IPS DF 19.7 (cell line): ENCODE measurements at places on chromosomes 7 and 10.

- DNase-seq, result no peak
Measured at GRCh38 chr7:25168145-25168544, 43.1 kb upstream of the CYCS start.

GRCh38 chr10:122154545-122155366 is 116.3 kb upstream of the BTBD16 start:
- DNase-seq, result no peak

DNA sequence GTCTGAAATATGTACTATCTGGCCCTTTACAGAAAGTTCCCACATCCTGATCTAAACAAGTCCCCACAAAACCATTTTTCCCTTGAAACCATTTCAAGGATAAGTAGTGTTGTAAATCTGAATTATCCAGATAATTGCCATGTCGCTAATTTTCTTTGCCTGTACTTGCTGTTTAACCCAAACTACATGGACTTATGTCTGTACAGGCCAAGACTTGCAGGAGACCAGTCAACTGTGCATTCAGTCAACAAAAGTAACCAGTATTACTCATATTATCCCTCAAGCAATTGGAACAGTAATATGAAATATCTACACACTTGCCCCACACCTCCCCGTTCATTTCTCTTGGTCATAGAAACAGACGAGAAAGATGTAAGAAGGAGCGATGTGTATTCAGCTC is 347.8 kb upstream of the NFE2L3 start:
- DNase-seq, result no peak

- no peak for DNase-seq
Measured at GRCh38 chr7:90188281-90188680, 23.3 kb upstream of the STEAP2 start.

DNA sequence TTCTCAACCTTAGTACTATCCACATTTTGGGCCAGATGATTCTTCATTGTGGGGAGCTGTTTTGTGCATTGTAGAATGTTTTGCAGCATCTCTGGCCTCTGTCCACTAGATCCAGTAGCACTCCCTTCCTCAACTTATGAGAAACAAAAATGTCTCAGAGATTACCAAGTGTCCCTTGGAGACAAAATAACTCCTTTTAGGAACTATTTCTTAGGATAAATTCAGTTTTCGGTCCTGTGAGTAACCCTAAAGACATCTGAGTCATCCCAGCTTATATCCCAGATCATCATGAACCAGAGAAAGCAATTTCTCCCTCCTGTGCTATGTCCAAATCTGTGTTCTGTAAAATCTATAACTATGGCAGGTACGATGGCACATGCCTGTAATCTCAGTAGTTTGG is 266.6 kb upstream of the PHYHIPL start:
- no peak for DNase-seq

- no peak for DNase-seq
Measured at GRCh38 chr7:88670536-88670935, 89.0 kb upstream of the ZNF804B start.

- DNase-seq, result no peak
Measured at GRCh38 chr7:5580714-5581395, 157.2 kb upstream of the TNRC18 start.

GRCh38 chr7:18639711-18640110 is 144.2 kb downstream of the HDAC9 start:
- no peak for DNase-seq

GRCh38 chr10:50417486-50417885 is 166.2 kb upstream of the ASAH2 start:
- no peak for DNase-seq

- no peak for DNase-seq
Measured at GRCh38 chr10:85545874-85546273, 820.7 kb downstream of the GRID1 start.

- no peak for DNase-seq
Measured at GRCh38 chr7:80766724-80767123, 128.3 kb downstream of the CD36 start.

- no peak for DNase-seq
Measured at GRCh38 chr7:136348542-136349192, 371.5 kb upstream of the MTPN start.

GRCh38 chr7:41052201-41052600 is 650.7 kb downstream of the INHBA start:
- no peak for DNase-seq

- no peak for DNase-seq
Measured at GRCh38 chr7:11701829-11702560, 130.0 kb downstream of the THSD7A start.

DNA sequence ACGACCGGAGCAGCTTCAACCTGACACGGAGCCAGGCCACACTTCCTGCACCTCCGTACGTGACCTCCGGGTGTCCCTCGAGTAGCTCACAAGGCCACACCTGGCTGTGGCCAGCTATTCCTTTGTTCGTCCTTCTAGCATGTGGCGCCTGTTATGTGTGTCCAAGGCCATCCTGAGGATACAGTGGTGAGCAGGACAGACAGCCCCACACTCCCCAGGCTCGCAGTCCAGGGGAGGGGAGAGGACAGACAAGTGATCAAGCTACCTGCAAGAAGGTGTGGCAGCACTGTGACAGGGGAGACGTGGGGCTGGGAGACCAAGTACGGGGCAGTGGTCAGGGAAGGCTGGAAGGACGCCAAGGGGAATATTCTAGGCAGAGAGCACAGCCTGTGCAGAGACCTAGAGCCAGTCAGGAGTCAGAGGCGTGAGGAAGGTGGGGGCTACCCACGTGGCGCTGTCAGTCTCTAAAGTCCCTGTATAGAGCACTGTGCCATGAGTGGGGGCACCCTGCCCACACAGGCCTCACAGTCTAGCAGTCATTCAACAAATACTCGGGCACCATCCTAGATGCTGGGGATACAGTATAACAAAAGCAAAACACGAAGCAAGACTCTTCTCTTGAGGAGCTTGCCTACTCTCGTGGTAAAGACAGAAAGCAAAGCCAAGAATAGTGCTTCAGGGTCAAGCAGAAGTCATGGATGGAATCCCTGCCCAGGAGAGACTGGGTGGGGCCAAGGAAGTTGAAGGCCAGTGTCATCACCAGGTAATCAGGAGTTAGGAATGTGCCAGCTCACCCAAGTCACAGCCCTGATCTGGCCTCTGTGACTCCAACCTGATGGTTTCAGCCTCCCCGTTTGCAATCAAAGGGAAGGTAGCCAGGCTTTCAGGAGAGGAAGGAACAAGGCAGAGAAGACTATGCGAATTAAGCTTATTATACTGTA is 58.6 kb downstream of the PROSER2 start:
- peak; percentile 47 for DNase-seq

GRCh38 chr10:102196893-102197292 is 29.2 kb upstream of the ELOVL3 start:
- no peak for DNase-seq

DNA sequence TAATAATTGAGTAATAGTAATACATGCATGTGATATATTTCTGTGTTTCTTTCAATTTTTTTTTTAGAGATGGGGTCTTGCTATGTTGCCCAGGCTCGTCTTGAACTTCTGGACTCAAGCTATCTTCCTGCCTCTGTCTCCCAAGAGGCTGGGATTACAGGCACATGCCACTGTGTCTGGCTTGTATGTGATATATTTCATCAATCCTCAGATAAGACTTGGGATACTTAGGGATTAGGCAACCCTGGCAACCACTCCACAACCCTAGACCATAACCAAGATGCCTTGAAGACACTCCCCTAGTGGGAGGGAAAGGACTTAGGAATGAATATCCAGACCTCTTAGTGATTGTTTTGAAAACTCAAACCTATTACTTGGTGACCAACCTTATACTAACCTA is 154.8 kb downstream of the CCDC3 start:
- no peak for DNase-seq

- DNase-seq, result no peak
Measured at GRCh38 chr10:119655566-119656001, 4.4 kb downstream of the BAG3 start.

GRCh38 chr7:48049850-48050249 is 14.5 kb downstream of the C7orf57 start:
- no peak for DNase-seq

DNA sequence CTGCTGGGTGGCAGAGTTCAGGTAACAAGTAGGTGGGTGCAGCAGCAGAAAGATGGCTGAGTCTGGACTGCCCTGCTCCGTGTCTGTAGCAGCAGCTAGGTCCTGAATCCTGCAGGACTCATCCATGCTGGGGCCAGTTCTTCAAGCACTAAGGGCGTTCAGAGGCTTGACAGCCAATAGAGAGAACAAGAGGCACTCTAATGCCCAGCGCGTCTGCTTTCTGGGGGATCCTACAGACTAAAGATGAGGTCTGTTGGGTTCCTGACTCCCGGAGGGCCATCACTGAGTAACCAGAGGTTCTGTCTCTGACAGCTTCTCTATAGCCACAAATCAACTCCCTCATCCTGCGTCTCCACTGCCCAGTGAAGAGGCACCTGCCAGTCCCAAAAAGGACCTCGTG is 125.5 kb downstream of the PTPN20 start:
- no peak for DNase-seq

- no peak for DNase-seq
Measured at GRCh38 chr7:18468795-18469194, 26.8 kb upstream of the HDAC9 start.

GRCh38 chr10:34176351-34176750 is 638.7 kb downstream of the PARD3 start:
- DNase-seq, result no peak

- no peak for DNase-seq
Measured at GRCh38 chr7:26854876-26855855, 9.2 kb downstream of the SKAP2 start.

GRCh38 chr10:30747633-30748032 is 118.1 kb upstream of the LYZL2 start:
- DNase-seq, result no peak

DNA sequence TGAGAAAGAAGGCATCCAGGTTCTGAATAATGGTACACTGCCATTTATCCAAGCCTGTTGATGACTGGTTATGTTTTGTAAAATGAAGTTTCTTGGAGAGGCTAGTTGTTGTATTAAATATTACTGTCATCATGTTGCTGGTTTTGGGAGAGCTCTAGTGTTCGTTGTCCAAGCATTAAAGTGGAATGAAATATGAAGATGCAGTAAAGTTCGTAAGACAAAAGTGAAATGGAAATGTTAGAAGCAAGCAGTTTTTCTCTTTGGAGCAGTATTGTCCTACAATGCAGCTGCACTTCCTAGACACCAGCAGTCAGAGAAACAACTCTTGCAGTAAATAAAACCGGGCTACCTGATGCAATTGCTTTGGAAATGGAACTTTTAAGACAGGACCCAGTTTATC is 156.8 kb upstream of the FZD1 start:
- DNase-seq, result no peak

DNA sequence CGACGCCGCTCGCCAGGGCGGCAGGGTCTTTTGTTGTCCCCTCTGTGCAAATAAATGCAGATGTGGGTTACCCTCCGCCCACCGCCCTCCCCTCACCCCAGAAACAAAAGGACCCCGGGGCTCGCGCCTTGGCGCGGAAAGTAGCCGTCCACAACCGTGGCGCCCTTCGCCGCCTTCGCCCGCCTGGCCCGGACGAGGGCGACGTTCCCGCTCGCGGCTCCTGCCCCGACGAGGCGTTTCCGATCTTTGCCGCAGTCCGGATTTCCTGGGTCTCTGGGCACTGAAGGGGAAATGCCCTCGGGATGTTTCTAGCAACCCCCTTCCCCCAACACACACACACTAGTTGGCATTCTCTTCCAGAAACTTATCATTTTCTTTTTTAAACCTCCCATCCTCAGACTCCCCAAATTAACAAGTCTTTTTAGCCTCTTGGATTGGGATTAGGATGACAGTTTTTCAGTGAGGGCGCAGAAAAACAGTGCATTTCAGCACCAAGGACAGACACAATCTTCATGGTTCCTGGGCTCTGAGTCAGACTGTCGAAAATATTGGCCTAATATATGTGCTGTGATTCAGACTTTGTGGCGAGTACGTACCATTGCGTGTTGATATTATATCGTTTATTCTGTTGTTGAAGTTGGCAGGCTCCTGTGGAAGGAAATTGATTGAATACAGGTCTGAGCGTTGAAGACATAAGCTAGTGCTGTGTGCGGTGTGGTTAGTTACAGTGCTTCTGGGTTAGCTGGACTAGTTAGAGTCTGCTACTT is 771 bp downstream of the PHYHIPL start:
- no peak for DNase-seq

- no peak for DNase-seq
Measured at GRCh38 chr7:98278936-98279335, 2.5 kb upstream of the BRI3 start.

DNA sequence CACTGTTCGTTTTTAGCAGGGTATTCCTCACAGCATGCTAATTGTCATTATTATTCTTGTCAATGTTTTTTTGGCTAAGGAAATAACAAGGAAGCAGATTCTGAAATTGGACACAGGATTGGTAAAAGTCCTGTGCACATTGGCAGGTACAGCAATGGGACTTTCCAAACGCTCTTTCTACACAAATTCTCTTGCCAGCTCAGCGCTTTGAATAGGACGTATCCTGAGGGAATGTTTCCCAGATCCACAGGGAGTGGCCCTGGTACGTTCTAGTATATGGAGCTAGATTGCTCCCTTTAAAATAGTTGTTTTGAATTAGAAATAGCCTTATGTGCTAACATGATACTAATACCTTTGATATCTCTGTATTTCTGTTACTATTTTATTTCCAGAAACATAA is 82.8 kb upstream of the GRB10 start:
- no peak for DNase-seq

DNA sequence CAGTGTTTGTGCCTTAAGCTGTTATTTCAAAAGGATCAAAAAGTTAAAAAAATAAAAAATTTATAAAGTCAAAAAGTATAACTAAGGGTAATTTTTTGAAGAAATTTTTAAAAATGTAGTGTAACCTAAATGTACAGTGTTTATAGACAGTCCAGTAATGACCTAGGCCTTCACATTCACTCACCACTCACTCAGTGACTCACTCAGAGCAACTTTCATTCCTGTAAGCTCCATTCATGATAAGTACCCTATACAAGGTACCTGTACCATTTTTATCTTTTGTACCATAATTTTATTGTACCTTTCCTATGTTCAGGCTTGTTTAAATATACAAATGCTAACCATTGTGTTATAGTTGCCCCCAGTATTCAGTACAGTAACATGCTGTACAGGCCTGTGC is 21.5 kb downstream of the DNAJC9 start:
- DNase-seq, result no peak

DNA sequence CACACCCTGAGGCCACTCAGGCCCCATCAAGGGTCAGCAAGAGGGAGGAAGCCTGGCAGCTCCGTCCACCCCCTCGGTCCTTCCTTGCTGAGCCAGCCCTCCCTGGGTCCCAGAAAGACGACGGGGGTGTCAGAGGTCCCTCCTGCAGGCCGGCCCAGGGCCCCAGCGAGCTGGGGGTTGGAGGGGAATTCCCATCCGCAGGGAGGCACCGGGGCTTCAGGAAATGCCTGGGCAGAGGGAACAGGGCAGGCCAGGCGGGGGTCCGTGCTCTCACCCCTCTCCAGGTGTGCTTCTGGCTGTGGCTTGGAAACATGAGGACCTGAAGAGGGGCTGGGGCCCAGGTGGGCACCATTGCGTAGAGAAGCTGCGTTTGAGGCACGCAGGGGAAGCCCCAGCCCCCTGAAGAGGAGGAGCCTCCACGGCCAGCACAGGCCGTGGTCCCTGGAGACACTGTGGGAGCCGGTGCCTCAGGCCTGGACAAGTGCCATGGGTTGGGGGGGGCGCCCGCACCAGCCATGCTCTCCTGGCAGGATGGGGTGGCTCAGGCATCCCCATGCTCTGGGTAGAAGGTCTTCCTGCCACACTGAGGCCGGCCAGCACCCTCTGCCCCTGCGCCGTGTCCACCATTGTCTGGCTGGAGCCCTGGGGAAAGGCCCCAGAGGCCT is 66.7 kb downstream of the PDGFA start:
- DNase-seq, result no peak

GRCh38 chr10:5457741-5458140 is 41.6 kb downstream of the CALML5 start:
- no peak for DNase-seq
